ENCODE measurements at places on chromosomes 13 and 19.

DNA sequence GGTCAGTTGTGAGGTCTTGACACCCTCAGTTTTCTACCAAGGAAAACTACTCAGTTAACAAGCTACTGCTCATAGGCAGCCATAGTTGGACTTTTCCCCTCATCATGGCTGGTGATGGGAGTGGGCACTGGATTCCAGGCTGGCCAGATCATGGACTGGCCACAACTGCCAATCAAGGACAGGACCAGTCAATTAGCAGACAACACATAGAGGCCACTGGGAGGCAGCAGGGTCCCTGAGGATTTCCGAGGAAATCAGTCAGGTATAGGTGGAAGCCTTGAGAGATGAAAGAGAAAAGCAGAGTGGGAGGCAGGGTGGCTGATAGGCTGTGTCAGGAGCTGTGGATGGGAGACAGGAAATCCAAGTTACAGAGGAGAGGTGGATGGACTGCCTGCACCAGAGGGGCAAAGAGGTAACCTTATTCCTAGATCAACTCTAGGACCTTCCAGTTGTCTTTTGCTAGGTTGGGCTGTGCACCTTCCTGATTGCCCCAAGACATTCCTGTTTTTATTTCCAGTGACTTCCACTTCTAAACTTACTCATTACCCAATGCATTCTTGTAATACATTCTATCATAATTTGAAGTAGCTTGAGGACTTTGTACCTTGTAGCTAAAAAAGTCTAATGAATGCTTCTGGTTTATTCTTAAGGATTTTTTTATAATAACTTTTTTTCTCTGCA is 361.8 kb downstream of the KCNRG start:
- no peak for DNase-seq

DNA sequence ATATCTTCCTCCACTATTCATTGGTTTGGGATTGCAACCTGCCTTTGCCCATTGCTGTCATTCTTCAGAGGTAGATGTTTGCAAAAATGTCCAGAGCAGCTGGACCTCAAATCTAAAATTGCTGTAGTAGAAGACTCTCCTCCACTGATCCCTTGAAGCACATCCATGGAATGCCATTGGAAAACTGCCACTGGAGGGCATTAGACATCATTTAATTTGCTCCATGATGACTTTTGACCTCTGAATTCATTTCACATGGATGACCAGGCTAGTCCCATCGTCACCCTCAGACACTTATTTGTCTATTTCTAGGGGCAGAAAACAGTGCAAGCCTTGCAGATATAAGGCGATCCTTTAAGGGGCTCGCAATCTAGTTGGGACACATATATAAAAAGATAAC is 33.9 kb upstream of the FLT1 start:
- no peak for DNase-seq

GRCh38 chr13:91609353-91609752 is 210.9 kb downstream of the GPC5 start:
- DNase-seq, result no peak

DNA sequence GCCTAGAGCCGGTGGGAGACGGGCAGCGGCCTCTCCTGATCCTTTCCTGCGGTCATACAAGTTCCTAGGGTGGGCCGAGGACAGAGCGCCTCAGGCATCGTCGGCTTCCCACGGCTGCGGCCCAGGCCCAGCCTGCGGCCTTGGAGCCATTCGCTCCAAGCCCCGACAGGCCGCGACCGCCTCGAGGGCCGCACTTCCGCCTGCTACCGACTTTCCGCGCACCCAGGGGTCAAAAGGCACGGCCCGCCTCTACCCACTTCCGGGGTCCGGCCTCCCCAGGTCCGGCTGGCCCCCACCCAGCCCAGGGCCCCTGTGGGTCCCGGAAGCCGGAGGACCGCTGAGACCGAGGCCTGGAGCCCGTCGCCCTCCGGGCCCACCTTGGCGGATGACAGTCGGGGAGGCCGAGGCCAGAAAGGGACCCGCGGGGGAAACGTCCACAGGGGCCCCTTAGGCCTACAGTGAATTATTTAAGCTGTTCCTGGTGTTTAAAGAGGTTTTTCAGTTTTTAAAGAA is 16.2 kb downstream of the ZIC2 start:
- DNase-seq, result no peak

DNA sequence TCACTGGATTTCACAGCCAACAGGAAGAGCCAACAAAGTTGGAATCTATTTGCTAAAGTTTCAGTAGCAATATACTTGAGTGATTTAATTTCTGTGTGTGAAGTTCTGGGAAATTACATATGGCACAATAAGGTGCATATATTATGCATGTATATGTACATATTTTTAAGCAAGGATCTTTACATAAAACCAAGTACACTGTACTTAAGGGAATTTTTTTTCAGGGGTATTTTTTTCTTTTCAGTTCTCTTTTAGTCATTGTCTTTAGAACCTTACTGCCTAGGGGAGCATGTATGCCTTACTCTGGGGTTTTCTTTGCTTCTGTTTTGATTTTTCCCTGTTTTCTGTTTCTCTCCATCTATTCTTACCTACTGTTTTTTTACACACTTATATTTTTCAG is 7.4 kb downstream of the RAP2A start:
- DNase-seq, result no peak

DNA sequence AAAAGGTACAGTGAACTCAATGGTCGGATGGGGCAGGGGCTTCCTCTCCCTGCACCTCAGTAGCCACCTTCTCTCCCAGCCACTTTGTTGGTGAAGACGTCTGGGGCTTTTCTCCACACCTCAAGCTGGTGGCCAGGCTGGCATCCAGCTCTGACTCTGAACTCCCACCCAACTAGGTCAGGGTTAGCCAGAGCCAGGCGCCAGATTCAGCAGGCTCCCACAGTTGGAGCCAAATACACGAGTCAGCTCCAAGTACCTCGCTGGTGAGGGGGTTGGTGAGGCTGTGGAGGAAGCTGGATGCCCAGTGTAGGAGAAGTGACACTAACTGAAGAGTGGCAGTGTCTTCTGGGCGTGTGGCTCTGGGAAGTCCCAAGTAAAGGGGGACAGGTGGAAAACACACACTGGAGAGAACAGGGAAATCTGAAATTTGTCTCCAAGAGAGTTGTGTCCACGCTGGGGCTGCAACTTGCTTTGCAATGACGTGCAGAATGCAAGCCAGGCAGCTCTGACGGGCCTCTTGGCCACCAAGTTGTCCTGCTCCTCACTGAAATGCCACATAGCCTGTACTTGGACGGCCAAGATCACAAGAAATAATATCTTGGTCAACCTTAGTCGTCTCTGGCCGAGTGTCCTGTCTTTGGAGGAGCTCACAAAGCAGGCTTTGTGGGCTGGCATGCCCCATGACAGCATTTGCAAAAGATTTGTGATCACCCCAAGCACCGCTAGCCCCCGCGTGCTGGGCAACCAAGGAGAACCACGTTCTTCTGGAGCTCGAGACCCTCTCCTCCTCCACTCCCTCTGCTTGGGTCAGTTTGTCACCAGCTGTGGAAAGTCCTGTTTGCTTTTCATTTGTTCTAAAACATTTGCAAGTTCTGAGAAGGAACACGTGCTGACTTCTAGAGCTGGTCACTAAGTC is 18.1 kb downstream of the SLC7A1 start:
- DNase-seq, result no peak

GRCh38 chr13:97268772-97269171 is 46.6 kb downstream of the MBNL2 start:
- no peak for DNase-seq
